ENCODE measurements at places on chromosomes 2 and 18.

DNA sequence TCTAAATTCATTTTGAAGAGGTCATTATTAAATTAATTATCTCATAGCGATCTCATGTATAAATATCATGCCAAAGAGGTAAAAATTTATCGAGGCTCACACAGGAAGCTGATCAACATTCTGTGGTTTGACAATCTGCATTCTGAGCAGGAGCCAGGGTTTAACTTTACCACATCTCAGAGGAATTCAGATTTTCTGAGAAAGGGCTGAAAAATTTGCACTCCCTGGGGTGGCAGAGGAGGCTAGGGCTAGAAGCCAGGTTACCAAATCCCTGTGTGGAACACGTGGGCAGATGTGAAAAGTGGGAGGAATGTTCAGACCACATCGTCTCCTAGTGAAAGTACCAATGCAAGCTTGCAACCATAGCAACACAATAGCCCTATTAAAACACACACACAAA lies 63.5 kb upstream of the CTLA4 start:
- DNase-seq = peak; percentile 99

DNA sequence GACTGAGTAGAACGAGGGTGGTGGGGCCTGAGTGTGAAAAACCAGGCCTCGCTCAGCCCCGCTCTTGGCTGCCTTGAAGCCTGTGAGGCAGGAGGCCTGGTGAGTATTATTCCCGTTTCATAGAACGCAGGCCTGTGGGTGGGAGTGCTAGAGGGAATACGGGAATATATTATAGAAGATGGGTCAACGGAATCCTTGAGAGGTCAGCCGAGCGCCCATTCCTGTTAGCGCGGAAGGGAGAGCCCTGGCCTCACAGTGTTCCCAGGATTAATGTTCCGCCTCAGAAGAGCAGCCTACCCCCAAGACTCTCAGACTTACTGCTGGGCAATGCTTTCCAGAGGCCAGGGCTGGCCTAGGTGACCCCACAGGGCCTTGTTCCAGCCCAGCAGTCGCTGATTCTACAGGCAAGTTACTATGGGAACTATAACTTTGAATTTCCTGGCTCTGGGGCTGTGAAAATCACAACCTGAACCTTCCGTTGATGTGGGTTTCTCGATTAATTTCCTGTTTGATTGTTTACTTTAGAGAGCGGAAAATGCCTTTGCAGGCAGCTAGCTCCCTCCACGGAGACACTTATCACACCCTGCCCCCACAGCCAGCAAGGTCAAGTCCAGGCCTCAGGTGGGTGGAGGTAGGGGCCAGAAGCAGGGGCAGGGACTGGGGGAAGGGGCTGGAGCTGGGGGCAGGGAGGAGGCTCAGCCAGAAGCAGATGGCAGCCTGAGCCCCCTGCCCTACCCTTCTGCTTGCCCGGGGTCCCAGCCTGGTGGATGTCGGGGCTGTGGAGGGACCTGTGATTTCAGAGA lies 108.3 kb downstream of the SMAD7 start:
- no peak for DNase-seq

- DNase-seq = peak; percentile 25
Measured at GRCh38 chr2:26346454-26347053, at the start of gene ADGRF3. Gene ADGRF3 (minus strand): TSS chr2:26346789. CDS start chr2:26346234, 555 bp downstream.

GRCh38 chr2:144509879-144510221 lies 10.1 kb downstream of the ZEB2 start:
- DNase-seq = no peak

GRCh38 chr18:77522051-77522675 lies 272.5 kb downstream of the GALR1 start:
- DNase-seq = no peak

GRCh38 chr2:68225119-68225632 lies 27.2 kb downstream of the PPP3R1 start:
- DNase-seq = no peak

GRCh38 chr2:96074156-96074555 lies 39.4 kb upstream of the GPAT2 start:
- no peak for DNase-seq

GRCh38 chr18:57910817-57911216 lies 107.7 kb upstream of the ATP8B1 start:
- DNase-seq = no peak

- no peak for DNase-seq
Measured at GRCh38 chr2:168718622-168719021, 83.8 kb upstream of the NOSTRIN start.

DNA sequence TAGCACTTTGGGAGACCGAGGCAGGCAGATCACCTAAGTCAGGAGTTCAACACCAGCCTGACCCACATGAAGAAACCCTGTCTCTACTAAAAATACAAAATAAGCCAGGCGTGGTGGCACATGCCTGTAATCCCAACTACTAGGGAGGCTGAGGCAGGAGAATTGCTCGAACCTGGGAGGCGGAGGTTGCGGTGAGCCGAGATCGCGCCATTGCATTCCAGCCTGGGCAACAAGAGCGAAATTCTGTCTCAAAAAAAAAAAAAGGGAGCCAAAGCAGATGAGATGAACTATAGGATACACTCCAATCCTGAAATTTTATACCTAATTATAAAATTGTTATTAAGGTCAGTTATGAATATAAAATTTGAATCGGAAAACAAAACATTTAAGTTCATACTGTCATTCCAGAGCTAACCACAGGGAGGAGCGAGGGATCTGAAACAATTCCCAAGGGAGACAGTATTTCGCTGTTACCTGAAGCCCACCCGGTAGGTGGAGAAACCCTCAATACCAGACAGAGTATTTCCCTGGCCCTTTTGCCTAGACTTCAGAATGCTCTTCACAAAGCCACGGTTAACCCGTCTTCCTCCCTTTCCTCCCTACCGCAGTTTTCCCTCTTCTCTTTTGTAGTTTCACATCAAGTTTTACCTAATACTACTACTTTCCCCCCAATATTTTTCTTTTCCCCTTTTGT lies 1.4 kb downstream of the PPM1G start:
- DNase-seq = peak; percentile 54

GRCh38 chr2:166017208-166017607 lies 63.6 kb upstream of the TTC21B start:
- no peak for DNase-seq

DNA sequence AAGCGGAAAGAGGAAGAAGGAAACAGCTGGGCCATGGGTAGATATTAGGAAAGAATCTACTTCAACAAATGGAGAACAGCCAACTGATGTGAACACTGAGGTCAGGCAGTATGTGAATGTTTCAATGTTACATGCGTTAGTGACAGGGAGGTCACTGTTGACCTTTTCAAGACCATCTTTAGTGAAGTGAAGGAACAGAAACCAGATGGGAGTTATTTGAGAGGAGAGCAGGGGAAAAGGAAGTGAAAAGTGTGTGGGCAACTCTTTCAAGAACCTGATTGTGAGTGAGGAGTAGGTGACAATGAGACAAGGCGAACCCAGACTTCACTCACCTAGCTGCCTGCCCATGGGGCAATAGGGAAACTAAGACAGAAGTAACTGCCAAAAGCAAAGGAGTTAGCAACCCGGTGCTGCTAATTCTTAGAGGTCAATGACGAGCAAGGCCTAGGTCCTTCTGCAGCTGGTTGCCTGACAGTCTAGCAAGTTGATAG lies 67.0 kb downstream of the SP3 start:
- DNase-seq = no peak

GRCh38 chr2:235579128-235579527 lies 85.3 kb downstream of the AGAP1 start:
- no peak for DNase-seq

- no peak for DNase-seq
Measured at GRCh38 chr2:105180491-105180972, 61.0 kb upstream of the GPR45 start.

GRCh38 chr2:226909126-226909525 lies 73.3 kb downstream of the RHBDD1 start:
- peak; percentile 17 for DNase-seq

DNA sequence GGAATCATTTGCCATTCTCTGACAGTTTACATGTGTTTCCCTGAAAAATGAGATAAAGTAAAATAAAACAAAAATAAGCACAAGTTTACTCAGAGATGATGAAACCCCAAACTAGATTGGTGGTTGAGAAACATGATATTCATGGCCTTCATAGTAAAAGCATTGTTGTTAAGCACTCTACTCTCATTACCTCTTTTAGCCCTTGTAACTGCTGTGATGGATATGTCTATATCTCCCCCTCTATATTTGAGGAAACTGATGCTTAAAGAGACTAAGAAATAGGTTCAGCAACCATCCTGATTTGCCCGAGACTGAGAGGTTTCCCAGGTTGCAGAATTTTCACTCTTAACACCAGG lies 33.9 kb upstream of the GALNT3 start:
- DNase-seq = no peak

GRCh38 chr18:63247926-63248325 lies 71.6 kb downstream of the BCL2 start:
- no peak for DNase-seq

- no peak for DNase-seq
Measured at GRCh38 chr2:66109419-66109818, 325.5 kb upstream of the MEIS1 start.

DNA sequence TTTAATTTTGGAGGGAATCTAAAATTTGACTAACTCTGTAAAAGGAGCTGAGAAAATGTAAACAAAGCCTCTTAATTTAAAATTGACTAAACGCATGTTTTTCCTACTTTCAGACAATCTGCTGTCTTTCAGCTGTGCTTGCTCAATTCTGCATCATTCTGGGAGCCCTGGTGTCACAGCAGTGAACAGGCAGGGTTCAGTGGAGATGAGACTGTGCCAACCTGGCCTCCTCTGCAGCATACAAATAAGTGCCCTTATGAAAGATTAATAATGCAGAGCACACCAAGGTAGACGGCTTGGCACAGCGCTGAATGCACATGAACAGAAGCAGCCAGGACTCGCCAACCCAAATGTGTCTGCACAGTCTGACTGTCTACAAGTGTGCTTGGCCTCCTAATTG lies 222.0 kb upstream of the CHAC2 start:
- DNase-seq = no peak
